Stimulated activated CD4-positive, alpha-beta T cell treated with anti-CD3 and anti-CD28 coated beads, Interleukin-2, amount 100 ng/mL, for 24 hours (primary cell): ENCODE measurements at places on chromosomes 5 and 9.

DNA sequence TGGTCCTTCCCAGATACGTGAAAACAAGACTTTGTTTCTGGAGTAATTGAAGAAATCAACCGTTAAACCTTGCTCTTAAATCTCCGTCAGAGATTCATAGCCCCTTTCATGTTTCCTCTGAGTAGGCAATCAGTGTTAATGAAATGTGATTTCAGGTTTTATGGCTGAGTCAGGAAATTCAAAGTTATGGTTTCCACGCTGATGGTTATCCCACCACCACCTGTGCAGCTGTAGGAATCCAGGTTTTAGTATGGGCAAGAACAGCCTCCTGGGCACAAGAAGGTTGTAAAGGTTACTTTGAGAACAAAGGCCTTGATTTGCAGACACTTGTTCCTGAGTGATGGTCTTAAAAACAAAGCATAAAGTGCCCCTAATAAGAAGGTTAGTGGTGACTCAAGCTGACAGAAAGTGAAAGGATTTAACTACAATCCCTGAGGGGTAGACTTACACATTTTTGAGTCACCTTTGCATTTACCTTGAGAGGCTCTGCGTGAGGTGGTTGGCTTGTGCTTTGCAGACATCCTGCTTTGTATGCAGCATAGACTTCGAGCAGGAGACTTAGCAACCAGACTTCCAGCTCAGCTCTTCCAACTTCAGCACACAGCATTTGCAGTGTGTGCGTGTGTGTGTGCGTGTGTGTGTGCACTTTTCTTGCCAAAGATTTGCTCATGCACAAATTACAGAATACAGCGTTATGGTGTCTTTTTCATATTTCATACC, 159.6 kb downstream of the TLE4 start:
- DNase-seq: no peak

- no peak for DNase-seq
Measured at GRCh38 chr5:131541762-131542161, 93.3 kb downstream of the RAPGEF6 start.

GRCh38 chr9:7320139-7320538, 479.4 kb downstream of the DMAC1 start:
- DNase-seq: no peak

- DNase-seq: no peak
Measured at GRCh38 chr9:133795049-133795448, 56.9 kb upstream of the SARDH start.

DNA sequence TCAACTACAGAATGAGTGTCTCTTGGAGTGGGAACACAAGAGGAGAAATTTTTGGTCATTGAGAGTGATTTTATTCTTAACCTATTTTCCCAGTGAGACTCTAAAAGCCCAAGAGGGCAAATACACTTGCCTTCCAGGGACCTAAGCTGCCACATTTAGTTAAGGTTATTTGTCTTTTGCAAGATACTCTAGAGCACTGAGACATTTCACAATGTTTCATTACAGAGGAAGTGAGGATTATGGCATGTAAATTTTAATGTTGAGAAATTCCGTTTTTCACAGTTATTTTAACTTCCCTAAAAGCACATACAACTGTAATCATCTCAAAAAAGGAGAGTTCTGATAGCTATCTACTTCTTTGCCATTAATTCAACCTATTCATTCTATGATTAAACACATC, 38.7 kb upstream of the RAB3C start:
- DNase-seq: no peak

GRCh38 chr5:73344835-73345234, 103.7 kb downstream of the FOXD1 start:
- DNase-seq: no peak

- DNase-seq: peak; percentile 40
Measured at GRCh38 chr5:100901821-100902341, 1.2 kb downstream of the ST8SIA4 start.

DNA sequence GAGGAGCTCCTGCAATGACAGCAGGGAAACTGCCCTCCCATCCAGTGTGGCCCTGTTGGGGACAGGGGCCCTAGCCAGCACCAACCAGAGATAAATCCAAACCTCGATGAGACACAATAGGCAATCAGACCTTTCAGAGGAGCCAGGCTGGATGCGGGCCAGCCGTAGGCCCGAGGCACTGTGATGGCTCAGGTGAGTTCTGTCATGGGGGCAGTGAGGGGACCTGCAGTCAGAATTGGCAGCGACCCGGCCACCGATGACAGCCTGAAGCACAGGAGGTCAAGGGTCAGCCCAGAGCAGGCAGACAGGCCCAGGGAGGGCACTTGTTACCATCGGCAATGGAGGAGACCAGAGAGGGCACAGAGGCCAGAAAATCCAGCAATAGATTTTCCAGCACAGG, 90.8 kb downstream of the FRMD3 start:
- DNase-seq: no peak

GRCh38 chr5:68041293-68041692, 174.3 kb upstream of the PIK3R1 start:
- DNase-seq: no peak

DNA sequence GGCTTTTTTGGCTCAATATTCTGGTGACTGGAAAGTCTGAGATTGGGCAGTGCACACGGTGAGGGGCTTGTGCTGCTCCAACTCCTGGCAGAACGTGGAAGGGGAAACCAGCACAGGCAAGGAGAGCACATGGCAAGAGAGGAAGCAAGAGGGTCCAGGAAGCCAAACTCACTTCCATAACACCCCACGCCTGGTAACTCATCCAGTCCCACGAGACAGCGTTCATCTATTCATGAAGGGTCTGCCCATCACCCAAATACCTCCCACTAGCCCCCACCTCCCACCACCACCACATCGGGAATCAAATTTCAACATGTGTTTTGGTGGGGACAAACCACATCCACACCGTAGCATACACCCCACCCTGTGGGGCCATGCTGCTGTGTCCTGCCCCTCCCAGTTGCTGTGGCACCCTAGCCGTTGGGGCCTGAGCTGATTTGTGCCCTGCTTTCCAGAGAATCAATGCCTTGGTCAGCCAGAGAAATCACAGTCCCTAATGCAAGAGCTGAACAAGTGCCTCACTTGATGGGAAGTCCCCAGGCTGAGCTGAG, 27.3 kb downstream of the PROP1 start:
- DNase-seq: no peak

- DNase-seq: no peak
Measured at GRCh38 chr9:115373710-115374045, 255.7 kb upstream of the TNC start.

- DNase-seq: no peak
Measured at GRCh38 chr9:4801156-4801555, 8.4 kb downstream of the RCL1 start.

DNA sequence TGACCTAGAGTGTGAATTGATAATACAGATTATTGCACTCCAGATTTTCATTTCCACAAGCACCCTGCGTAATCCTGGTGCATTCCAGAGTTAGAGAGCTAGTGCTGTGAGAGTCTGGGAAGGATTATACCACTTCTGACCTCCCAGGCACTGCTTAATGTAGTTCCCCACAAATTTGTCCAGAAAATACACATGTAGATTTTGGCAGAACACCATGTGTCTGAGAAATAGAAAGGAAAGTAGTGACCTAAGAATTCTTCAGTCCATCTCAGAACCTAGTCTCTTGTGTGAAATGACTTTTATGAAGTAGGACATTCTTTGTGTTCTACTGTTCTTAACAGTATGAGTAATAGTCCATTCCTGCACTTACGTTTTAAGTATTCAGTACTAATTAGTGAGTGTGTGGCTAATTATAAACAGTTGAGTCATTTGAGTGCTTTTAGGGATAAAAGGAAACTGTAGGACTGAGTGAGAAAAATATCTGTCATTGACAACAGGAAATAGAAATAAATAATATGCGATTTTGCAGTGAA, 27.8 kb upstream of the PTPDC1 start:
- no peak for DNase-seq

DNA sequence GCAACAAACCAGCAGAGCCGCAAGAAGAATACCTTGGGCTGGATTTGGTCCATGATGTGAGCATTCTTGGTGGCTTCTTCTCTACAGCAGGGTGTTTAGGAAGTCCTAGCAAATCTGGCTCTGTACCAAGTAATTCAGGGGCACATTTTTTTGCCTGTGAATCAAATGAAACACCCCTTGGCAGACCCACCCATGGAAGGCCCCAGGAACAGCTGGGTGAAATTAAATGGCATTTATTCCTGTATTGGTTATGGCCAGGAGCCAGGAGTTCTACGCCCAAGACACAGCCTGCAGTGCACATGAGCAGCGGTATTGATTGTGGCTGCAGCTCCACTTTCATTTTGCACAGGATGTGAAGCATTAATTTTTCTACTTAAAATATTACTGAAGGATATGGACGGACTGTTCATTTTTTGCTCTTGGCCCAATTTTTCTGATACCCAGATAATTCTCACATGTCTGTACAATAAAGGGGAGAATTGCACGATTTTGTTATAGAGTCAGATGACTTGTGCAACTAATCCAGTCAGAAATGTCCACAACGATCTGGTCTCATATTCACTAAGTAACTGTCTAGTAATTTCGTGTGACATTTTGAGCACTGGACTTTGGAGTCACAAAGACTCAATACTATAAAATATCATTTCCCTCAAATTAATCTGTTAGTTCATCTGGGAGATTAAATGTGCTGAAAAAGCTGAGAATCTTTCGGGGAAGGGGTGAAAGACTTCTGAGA, 120.7 kb upstream of the APC start:
- DNase-seq: no peak

DNA sequence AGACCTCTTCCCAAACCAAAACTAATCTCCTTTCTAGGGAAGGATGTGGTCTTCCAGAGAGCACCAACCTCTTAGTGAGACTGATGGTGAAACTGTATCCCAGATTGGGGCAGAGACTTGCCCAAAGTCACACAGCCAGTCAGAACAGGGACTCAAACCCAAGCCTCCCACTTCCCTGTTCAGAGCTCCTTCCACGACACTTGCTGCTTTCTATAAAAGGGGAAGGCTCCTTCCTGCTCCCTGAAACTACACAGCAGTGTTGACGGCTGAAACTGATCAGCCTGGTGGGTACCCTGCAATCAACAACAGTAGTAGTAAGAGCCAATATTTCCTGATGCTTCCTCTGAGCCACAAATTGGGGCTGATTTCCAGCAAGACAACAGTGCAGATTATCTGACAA, 1.5 kb downstream of the TOR2A start:
- no peak for DNase-seq

- DNase-seq: no peak
Measured at GRCh38 chr5:123858938-123859337, 347.0 kb downstream of the CSNK1G3 start.

- DNase-seq: no peak
Measured at GRCh38 chr5:154593071-154593470, 115.0 kb upstream of the HAND1 start.

GRCh38 chr5:109003928-109004327, 256.2 kb downstream of the FER start:
- no peak for DNase-seq

- DNase-seq: no peak
Measured at GRCh38 chr9:36584620-36585460, 12.1 kb downstream of the MELK start.

GRCh38 chr9:129071526-129072126, 9.3 kb upstream of the DOLPP1 start:
- DNase-seq: peak; percentile 18

- DNase-seq: no peak
Measured at GRCh38 chr5:71640408-71640807, 53.3 kb downstream of the MCCC2 start.

GRCh38 chr9:36993933-36994764, 39.9 kb downstream of the PAX5 start:
- DNase-seq: no peak

GRCh38 chr9:128629136-128629535, 27.5 kb downstream of the DYNC2I2 start:
- DNase-seq: no peak

DNA sequence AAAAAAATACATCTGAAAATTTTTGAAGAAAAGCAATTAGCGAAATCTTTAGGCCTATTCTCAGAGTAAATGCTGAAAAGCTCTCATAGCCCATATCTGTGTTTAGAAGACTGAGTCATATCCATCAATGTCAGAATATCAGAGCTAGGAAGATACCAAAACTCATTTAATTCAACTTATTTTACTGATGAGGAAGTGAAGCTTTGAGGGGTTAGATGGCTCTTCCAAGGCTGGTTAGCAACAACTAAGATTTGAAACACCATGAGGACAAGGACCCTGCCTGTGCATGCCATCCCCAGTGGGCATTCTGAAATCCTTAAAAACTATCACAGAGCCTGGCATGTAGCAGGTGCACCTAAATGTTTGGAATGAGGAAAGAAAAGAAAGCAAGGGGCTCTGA, 2.5 kb downstream of the FREM1 start:
- DNase-seq: no peak

DNA sequence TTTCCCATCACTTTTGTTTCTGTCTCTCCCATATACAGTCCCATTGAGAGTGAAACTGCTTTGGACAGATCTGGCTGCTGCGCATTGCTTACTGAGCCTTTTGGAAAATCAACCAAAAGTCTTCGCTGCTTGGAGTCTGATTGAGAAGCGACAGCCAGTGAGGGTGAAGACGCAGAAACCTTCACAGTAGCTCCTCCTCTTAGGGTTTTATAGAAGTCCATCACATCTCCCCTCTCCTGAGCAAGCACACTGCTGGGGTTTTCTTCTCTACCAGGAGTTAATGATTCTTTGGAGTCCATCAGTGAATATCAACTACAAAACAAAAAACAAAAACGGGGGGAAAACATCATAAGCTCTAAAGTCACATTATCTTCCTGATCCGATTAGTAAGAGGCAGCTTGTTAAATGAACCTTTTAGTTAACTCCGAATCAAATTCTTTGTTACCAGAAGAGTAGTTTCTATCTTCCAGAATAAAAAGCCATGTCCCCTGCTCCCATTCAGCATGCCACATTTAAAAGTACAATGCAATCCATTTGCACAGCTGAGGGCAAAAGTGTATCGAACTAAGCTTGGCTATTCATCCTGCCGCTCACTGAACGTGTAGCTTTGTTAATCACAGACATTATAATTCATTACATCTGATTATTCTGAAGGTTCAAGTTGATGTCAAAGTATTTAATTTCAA, 2.8 kb downstream of the NR3C1 start:
- no peak for DNase-seq

DNA sequence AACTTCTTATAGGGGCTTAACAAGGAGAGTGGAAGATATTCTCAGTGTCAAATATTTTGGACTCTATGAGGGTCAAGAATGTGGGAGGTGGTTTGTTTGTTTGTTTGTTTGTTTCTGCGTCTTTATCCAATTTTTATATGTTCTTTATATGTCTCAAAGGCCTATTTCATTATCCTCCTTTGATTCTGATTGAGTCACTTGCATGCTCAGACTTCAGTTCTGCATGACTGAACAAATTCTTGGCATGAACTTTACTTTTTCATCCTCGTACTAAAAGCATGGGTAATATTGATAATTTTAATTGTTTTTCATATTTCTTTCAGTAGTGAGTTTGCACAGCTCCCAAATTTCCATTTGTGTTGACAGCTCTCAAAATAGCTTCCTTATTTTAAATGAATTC, 19.2 kb upstream of the ERBIN start:
- DNase-seq: no peak
